Activated naive CD8-positive, alpha-beta T cell treated with anti-CD3 and anti-CD28 coated beads, Interleukin-2, amount 10 ng/mL, durations not matched to agents 7 days and 5 days (primary cell): ENCODE measurements at places on chromosomes 6 and 20. TPM values are rescaled to one million over a fixed set of nuclear protein-coding genes. Genes with fewer than 3 reads are reported as not detected.

The RBM24 gene
- total RNA-seq, result not detected

The SYNDIG1 gene
- not detected for total RNA-seq

The LZTS3 gene
- total RNA-seq, result 2.5 TPM

The KCNS1 gene
- total RNA-seq, result 0.08 TPM

GRCh38 chr20:37867289-37868195 is 35.4 kb upstream of the VSTM2L start:
- H3K4me1 ChIP-seq, result no peaks in the 10 kb centered on the region
- no peak overlapping the region for H3K27ac ChIP-seq
- H3K27me3 ChIP-seq, result no peaks in the 10 kb centered on the region
- no peak overlapping the region for H3K4me3 ChIP-seq

- no peak overlapping the region for H3K4me3 ChIP-seq
- no peak for DNase-seq
- H3K27ac ChIP-seq, result no peak overlapping the region
- peaks cover 3% of the 10 kb centered on the region for H3K4me1 ChIP-seq
- H3K36me3 ChIP-seq, result peaks cover 15% of the 10 kb centered on the region
Observed at GRCh38 chr6:130632897-130633296, 194.3 kb upstream of the SMLR1 start.

GRCh38 chr20:25584905-25585704 is at the start of gene NINL:
TSS of gene NINL (minus strand) at chr20:25585531. CDS start at chr20:25526587, 58,944 bp downstream.
- peaks cover 6% of the 10 kb centered on the region for H3K4me1 ChIP-seq
- peak; percentile 76 for DNase-seq
- peak within 1 kb of the TSS; percentile 82 for H3K4me3 ChIP-seq
- peaks cover 4% of the 10 kb centered on the region for H3K36me3 ChIP-seq
- peak within 1 kb of the TSS; percentile 57 for H3K27ac ChIP-seq

DNA sequence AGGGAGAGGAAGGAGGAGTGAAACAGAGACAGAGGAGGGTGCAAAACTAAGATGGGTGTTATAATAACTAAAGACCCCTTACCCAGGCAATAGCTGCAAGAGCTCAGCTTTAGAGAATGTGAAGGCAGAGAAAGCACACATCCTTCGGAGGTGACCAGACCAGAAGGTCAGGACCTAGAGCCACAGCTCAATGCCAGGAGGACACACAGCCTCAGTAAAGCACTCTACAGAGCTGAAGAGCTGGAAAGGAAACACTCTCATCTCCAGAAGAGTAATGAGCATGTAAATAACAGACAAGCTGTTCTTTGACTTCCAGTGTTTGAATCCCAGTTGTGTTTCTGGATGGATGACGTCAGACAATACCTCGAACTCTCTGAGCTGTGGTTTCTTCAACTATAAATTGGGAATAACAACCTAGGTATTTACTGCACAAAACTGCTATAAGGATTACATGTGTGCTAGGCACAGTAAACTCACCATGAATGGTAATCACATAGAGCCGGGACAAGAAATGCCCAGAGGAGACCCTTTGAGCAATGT is 63.2 kb downstream of the MAP3K5 start:
- DNase-seq, result no peak
- no peaks in the 10 kb centered on the region for H3K27me3 ChIP-seq
- no peak overlapping the region for H3K27ac ChIP-seq
- H3K36me3 ChIP-seq, result peaks cover 21% of the 10 kb centered on the region

- H3K36me3 ChIP-seq, result no peaks in the 10 kb centered on the region
- H3K4me1 ChIP-seq, result peaks cover 2% of the 10 kb centered on the region
- H3K4me3 ChIP-seq, result no peak overlapping the region
- peaks cover 2% of the 10 kb centered on the region for H3K27me3 ChIP-seq
Observed at GRCh38 chr6:147057705-147058342, 146.4 kb upstream of the STXBP5 start.

GRCh38 chr6:83061190-83061589 is 4.5 kb downstream of the UBE3D start:
- H3K27me3 ChIP-seq, result no peaks in the 10 kb centered on the region
- no peak overlapping the region for H3K4me3 ChIP-seq
- peaks cover 16% of the 10 kb centered on the region for H3K4me1 ChIP-seq
- no peak overlapping the region for H3K27ac ChIP-seq
- H3K36me3 ChIP-seq, result peaks cover 2% of the 10 kb centered on the region

DNA sequence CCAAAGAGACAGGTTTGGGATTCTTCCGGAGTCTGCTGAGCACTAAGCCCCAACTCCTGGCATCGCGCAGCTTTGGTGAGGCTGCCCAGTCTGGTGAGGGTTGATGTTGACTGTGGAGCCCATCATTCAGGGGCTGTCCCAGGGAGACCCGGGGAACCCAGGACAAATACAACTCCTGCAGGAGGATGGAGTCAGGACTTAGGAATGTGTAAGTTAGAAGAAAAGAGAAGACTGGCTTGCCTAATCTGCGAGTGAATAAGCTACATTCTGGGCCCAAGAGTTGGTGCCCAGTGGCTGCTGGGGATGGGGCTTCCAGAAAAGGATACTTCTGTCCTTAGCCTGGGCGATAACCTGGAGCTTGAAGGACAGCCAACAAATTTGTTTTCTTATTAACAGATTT is 47.9 kb downstream of the STK35 start:
- no peaks in the 10 kb centered on the region for H3K27me3 ChIP-seq
- no peak overlapping the region for H3K27ac ChIP-seq
- no peaks in the 10 kb centered on the region for H3K4me1 ChIP-seq
- H3K36me3 ChIP-seq, result no peaks in the 10 kb centered on the region

DNA sequence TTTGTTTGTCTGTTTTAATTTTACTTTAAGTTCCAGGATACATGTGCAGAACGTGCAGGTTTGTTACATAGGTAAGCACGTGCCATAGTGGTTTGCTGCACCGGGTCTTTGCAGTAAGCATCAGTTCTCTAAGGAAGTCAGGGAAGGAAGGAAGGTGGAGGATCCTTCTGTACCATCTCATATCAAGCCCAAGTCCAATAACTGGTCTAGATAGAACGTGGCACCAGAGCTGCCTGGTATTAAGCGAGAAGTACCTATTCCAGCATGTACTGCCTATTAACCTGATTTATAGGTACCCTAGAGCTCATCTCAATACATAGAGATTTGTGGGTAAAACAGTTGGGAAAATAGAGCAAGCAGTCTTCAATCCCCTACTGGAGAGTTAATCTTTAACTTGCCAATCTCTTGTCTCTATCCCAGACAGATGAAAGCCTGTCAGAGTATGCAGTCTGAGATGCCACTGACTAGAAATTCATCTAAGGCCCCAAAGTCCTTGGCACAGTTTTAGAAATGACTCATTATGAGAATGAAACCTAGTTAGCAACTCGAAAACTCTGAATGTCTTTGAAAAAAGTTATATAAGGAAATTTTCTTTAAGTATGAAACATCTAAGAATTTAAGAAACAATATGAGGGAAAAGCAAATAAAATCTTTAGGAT is 144.9 kb downstream of the TFAP2A start:
- no peak overlapping the region for H3K4me3 ChIP-seq
- no peaks in the 10 kb centered on the region for H3K36me3 ChIP-seq
- H3K27ac ChIP-seq, result no peak overlapping the region
- no peak for DNase-seq
- peaks cover 8% of the 10 kb centered on the region for H3K27me3 ChIP-seq
- no peaks in the 10 kb centered on the region for H3K4me1 ChIP-seq

- H3K4me1 ChIP-seq, result peaks cover 4% of the 10 kb centered on the region
- peaks cover 15% of the 10 kb centered on the region for H3K36me3 ChIP-seq
- no peak for DNase-seq
- H3K27me3 ChIP-seq, result no peaks in the 10 kb centered on the region
Observed at GRCh38 chr6:45078432-45078831, 249.7 kb upstream of the RUNX2 start.

DNA sequence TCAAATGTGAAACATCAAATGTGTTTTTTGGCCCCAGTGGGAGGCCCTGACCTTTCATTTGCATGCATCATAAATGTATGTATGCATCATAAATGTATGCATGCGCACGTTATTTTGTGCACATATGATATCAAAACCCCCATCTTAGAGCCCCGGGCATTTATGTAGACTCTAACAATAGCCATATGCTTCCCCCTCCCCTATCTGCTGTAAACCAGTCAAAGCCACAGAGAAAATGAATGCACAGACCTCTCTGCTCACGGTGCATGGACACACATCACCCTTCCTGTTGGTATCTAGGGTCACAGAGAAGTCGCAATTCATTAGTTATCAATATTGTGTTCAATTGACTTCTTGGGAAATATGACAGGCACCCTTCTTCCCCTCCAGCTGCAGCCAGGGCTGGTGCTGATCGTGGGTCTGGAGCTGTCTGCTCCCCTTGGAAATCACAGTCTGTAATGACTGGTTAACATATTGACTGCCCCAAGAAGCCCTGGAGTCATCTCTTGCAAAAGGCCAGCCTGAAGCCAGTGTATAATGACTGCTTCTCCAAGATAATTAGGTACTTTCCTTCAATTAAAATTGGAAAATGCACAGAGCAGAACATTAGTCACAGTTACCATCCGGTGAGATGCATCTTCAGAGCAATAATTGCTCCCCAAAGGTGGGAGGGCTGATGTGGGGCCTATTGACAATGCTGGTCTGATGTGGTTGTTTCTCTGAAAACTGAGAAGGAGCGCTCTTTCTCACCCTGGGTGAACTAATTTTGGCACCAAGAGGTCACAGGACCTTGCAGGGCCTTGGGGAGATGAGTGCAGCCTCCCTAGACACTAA is 532.2 kb downstream of the CDH26 start:
- no peak overlapping the region for H3K27ac ChIP-seq
- no peak overlapping the region for H3K4me3 ChIP-seq
- no peak for DNase-seq
- no peaks in the 10 kb centered on the region for H3K36me3 ChIP-seq
- H3K4me1 ChIP-seq, result peaks cover 2% of the 10 kb centered on the region
- H3K27me3 ChIP-seq, result no peaks in the 10 kb centered on the region

GRCh38 chr6:125791151-125791819 is 525 bp downstream of the NCOA7 start:
- peak overlapping the region; percentile 89 for H3K4me3 ChIP-seq
- H3K36me3 ChIP-seq, result peaks cover 7% of the 10 kb centered on the region
- H3K27me3 ChIP-seq, result no peaks in the 10 kb centered on the region
- H3K27ac ChIP-seq, result peak overlapping the region; percentile 77

DNA sequence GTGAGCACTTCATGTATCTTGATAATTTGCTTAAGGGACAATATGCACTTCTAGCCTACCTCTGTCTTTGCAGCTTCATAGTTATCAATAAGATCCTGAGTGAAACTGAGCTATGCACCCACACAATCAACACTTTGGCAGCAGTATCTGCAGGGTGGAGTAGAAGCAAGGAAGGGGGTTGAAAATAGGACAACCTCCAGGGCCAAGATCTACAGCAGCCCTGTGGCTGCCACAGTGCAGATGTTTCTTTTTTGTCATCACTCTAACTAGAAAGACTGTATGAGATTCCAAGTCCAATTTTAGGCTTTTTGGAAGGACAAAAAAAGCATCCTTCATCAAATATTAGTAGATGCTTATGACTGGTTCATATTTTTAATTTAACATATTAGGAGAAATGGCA is 336.1 kb upstream of the CITED2 start:
- H3K36me3 ChIP-seq, result no peaks in the 10 kb centered on the region
- peaks cover 6% of the 10 kb centered on the region for H3K27me3 ChIP-seq
- no peak overlapping the region for H3K4me3 ChIP-seq
- no peak overlapping the region for H3K27ac ChIP-seq
- DNase-seq, result no peak
- H3K4me1 ChIP-seq, result no peaks in the 10 kb centered on the region

- DNase-seq, result no peak
- H3K4me1 ChIP-seq, result no peaks in the 10 kb centered on the region
- no peaks in the 10 kb centered on the region for H3K36me3 ChIP-seq
- H3K27ac ChIP-seq, result no peak overlapping the region
- H3K27me3 ChIP-seq, result peaks cover 15% of the 10 kb centered on the region
Observed at GRCh38 chr20:56755201-56755600, 126.1 kb downstream of the TFAP2C start.
